MG63 (cell line): ENCODE measurements at places on chromosomes 2 and 18. TPM values are rescaled to one million over a fixed set of nuclear protein-coding genes. Genes with fewer than 3 reads are reported as not detected.
A peak's percentile ranks its signal among the peaks of the same experiment; 100 is the strongest.

The CABLES1 gene
- total RNA-seq, result 1.1 and 1.3 TPM in 2 replicates

The CAMKMT gene
- total RNA-seq, result 1.3 and 26.4 TPM in 2 replicates

The TBR1 gene
- total RNA-seq, result not detected in 2 replicates

The IL18R1 gene
- not detected in 2 replicates for total RNA-seq

The ALPG gene
- not detected in 2 replicates for total RNA-seq

The SERPINB11 gene
- total RNA-seq, result not detected in 2 replicates

The ANKRD30BL gene
- not detected in 2 replicates for total RNA-seq

The GALR1 gene
- not detected in 2 replicates for total RNA-seq

DNA sequence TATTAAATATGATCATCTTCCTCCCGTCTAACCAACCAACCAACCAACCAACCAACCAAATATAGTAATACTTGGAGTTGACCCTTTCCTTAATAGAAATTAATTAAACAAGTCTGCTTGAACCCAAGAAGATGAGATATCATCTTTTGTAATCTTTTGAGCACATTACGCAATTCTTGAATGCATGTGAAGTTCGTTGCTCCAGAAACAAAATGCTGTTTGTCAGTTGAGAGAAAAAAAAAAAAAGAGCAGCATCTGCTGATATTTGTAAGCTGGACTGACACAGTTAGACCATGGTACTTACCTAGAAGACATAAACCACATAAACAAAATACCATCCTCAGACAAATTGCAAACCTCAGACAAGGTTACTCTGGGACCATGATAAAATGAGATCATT is 9.2 kb upstream of the SERPINB2 start:
- no peak for DNase-seq

DNA sequence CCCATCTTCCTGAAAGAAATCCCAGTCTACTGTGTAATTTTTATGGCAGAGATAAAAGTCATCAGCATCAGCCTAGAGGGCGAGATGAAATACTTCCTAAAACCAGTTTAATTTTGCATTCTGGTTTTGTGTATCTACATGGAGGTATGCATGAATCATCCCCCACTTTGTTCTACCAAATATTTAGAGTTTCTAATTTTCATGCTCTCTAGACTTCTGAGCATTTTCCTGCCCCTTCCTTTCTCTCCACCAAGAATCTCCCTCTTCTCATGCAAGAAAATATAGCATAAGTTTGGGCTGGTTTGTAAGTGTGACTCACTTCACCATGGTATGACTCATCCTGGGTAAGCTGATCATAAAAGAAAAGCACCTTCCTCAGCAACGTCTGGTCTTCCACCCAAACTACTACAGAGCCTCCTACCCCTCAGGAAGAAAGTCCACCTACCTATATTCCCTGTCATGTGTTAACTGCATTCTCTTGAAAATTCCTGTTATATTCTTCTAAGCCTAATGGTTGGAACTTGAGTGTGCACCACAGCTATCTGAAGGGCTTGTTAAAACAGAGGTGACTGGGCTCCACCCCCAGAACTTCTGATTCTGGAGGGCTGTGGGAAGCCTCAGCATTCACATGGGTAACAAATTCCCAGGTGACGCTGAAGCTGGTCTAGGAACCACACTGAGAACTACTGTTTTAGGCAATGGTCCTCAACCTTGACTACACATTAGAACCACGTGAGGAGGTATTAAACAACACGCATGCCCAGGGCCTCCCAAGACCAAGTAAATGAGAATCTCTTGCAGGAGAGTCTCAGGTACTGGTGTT is 37.4 kb upstream of the RAPGEF4 start:
- peak; percentile 30 for DNase-seq

DNA sequence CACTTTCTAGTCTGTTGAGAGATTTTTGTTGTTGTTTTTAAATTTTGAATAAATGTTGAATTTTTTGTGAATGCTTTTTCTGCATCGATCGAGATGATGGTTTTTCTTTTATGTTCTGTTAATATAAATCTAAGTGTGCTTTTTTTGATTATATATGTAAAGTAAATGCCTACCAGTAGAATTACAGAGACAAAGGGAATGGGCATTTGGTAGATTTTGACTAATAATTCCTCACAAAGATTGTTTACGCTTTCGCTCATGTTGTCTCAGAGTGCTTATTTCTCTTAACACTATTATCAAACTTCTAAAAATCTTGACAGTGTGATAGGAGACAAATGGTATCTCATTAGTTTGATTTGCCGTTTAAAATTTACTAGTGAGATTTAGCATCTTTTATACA is 3.7 kb downstream of the MYO3B start:
- DNase-seq, result no peak

- DNase-seq, result no peak
Measured at GRCh38 chr2:80288576-80288975, 16.0 kb downstream of the LRRTM1 start.

DNA sequence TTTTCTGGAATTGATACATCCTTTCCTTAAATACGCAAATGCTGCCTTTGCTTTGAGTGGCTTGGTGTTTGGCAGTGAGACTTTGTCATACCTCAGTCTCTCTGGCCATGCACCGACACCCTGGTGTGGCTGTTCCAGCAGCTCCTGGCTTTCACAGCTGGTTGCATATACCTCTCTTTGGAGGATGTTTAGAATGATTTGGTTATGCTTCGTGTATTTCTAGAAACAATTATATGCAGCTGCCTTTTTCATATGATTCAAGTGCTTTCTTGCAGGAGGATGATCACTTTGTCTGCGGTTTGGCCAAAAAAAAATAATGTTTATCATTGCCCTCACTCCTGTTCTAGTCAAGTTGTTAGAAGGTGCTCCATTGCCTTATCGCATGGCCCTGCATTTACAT is 95.0 kb upstream of the EML6 start:
- no peak for DNase-seq

DNA sequence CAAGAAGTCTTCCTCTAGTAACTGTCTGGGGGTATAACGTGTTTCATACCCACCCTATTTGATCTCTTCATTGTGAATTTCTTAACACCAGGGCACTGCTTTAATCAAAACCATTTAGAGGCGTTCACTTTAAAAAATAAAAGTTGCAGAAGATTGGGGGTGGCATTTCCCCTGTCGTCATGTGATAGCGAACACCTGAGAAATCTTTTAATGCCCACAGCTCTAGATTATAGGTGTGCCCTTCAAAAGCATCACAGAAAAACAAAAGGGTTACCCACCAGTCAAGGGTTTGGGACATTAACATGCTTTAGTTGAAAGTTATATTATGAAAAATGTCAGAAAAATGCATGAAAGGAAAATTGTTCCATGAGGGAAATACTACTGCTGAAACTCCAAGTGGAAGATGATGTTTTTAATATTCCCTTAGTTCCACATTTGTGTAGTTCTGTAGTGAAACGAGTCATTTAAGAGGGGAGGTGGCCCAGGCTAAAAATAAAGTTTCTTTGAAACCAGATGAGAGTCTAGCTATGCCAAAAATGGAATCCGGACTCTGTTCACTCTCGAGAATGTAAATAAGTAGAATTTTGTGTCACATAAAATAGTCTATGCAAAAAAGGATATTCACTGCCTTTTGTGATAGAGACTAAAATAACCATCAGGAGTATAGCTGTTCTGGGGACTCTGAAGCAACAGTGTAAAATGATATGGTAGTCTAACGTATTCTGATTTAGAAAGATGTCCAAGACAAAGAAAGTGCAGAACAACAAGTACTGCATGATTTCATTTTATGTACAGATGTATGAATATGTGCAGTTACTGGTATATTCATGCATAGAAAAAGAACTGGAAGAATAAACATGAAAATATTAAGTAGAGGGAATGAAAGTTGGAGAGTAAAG is 95.3 kb downstream of the TMEM247 start:
- DNase-seq, result no peak

GRCh38 chr2:241073166-241074064 is 28.7 kb downstream of the MTERF4 start:
- DNase-seq, result no peak

DNA sequence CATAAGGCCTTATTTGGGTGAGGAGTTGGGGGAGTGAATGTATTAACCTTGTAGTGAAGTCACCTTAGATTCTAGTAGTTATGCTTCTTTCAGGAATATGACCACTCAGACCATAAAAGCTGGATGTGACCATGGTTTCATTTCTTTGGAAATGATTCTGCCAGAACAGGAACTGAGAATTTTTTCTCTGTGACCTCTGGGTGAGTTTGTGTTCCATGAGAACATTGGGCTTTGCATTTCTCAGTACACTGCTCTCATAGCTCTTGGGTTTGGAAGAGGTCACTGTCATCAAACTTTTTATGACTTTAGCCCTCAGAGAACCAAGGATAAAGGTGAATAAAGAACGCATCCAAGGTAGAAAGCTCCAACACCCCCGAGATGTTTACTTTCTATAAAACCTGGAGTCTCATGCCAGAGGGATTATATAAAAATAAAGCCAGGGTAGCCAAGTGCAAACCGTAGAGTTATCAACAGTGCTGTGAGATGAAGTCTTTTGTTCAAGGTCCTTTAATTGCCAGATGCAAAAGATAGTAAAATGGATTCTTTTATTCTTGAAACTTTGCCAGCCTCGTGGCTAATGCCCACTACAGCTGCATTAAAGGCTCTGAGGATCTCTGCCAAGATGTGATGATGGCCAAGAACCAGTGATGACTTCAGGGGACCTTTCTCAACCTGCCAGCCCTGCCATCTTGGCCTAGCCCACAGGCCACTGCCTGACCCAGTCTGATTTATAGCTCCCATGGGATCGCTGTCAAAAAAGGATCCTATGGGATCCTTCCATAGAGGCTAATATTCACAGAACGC is 27.8 kb upstream of the MAT2A start:
- peak; percentile 48 for DNase-seq

- no peak for DNase-seq
Measured at GRCh38 chr2:46689993-46690392, 210.6 kb downstream of the TMEM247 start.

- no peak for DNase-seq
Measured at GRCh38 chr2:23615216-23616020, 230.4 kb downstream of the KLHL29 start.

DNA sequence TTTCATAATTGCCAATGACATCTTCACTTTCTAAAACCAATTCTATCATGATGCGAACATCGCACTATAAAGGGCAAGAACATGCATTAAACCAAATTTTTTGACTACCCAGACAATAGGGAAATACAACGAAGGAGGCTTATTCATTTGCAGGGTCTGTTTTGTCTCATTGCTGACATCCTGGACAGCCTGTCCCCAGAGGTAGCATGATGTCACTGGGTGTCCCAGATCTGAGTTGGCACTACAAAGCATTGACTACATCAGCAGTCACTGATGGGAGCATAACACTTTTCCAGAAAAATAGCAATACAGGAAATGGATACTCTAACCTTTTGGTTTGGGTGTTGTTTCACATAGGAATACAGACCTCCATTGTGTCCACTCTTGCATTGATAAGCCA is 180.3 kb downstream of the TMEM182 start:
- DNase-seq, result no peak

GRCh38 chr18:76507830-76508385 is 12.9 kb upstream of the ZNF516 start:
- no peak for DNase-seq

- no peak for DNase-seq
Measured at GRCh38 chr18:78136986-78137385, 842.6 kb upstream of the SALL3 start.

DNA sequence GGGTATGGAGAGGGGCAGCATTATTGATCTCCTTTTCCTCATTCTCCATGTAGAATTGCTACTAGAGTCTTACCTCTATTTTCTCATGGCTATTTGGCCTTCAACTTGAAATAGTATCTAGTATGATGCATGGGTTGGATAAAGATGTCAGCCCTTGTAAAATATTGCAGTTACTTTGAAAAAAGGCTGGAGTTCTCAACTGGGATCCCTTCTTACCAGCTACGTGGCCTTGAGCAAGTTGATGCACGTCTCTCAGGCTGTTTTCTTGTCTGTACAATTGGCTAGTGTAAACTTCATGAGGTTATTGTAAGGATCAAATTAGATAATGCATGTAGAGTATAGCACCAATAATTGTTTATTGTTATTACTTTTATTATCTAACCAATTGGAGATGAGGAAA is 50.2 kb downstream of the SEMA4F start:
- no peak for DNase-seq

DNA sequence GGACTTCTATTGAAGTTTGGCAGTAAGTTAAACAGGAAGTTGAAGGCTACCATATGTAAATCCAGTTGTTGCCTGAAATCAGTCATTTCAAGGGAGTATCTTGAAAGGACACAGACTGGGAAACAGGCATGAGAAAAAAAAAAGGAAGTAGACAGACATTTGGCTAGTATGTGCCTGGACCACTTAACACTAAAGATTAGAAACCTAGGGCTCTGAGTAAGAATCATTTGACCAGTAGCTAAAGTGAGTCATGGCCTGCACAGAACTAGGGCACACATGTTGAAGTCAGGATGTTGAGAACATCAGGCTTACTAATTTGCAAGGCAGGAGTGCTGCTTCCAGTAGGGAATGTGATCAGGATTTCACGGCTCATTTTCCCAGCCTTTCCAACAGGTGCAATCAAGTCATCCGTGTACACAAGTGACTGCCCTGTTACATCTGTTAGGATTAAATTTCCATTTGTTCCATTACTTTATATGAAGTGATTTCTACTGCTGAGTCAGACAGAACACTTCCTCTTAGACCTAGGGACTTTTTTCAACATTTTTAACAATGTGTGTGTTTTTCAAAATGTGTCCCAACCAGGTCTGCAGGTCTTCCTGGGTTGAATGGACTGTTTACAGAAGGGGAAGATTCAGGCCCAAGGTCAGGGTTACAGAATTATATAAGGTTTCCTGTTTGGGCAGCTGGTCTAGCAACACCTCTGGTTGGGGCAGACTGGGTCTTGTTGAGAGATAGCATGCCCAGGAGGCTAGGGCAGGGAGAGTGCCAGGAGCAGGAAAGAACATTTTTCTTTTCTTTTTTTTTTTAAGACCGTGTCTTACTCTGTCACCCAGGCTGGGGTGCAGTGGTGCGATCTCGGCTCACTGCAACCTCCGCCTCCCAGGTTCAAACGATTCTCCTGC is 145.6 kb downstream of the TGIF1 start:
- peak; percentile 73 for DNase-seq

GRCh38 chr2:214471990-214472389 is 61.1 kb downstream of the VWC2L start:
- DNase-seq, result no peak

- no peak for DNase-seq
Measured at GRCh38 chr2:109266998-109267854, 138.2 kb downstream of the SH3RF3 start.

- DNase-seq, result no peak
Measured at GRCh38 chr18:3016585-3017297, 3.8 kb upstream of the LPIN2 start.

DNA sequence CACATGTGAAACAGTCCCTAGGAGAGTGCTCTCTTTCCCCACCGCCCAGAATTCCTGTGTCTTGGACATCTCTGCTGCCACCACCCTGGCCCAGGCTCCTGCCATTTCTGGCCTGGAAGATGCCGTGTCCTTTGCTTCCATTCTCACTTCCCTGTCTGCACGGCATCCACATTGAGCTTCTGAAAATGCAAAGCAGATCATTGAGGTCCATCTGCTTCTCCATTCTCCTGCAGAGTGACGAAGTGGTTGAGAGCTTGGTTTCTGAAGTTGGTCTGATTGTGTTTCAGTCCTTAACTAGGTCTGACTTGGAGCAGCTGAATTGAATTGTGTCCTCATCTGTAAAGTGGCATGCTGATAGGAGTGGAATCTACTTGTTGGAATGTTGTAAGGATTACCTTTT is 98.7 kb upstream of the MGAT5 start:
- no peak for DNase-seq
